Fibroblast of skin of left quadriceps (primary cell): ENCODE measurements at places on chromosomes 13 and 19.

GRCh38 chr19:50312967-50313811 is 16.0 kb downstream of the KCNC3 start:
- DNase-seq, result no peak

DNA sequence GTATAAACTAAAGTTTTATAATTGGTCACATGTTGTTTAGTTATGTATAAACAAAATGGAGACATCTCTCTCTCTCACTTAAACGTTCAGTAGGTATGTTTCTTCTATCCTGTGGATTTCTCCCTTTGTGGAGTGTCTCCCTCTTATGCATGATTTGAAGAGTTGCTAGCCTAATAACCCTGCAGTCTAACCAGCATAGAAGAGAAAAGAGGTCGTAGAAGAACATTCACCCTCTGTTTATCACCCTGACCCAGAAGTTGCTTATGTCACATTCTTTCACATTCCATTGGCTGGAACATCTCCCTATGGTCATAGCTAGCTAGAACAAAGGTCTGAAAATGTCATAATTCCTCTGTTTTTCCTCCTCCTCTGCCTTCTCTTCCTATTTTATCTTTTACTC is 176.8 kb upstream of the PCDH20 start:
- DNase-seq, result no peak

GRCh38 chr19:21321134-21321533 is 8.1 kb downstream of the ZNF708 start:
- DNase-seq, result no peak

- no peak for DNase-seq
Observed at GRCh38 chr13:58472483-58472882, 840.9 kb downstream of the PCDH17 start.

DNA sequence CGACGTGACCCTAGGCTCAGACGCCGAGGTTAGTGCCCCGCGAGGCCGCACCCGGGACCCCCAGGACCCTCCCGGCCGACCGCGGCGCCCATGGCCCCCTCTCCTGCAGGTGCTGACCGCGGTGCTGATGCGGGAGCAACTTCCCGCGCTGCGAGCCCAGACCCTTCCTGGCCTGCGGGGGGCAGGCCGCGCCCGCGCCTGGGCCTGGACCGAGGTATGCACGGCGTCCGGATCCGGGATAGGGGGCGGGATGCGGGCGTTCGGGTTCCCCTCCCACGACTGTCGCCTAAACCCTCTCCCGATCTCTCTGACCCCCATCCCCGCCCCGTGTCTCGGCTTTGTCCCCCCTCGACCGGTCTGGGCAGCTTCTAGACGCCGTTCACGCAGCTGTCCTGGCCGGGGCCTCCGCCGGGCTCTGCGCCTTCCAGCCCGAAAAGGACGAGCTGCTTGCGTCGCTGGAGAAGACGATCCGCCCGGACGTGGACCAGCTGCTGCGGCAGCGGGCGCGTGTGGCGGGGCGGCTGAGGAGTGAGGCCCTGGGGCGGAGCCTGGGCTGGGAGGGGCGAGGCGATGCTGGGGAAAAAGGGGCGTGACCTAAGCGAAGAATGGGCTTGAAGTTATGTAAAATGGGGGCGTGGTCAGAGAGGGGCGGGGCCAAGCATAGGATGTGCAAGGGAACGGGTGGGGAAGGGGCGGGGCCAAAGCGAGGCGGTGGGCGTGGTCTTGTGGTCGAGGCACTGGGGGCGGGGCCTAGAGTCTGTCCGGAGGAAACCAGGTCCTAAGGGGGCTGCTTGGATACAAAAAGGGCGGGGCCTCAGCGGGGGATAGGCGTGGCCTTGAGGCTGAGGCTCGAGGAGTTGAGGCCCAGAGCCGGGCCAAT is 16.0 kb upstream of the COLGALT1 start:
- DNase-seq, result peak; percentile 80

DNA sequence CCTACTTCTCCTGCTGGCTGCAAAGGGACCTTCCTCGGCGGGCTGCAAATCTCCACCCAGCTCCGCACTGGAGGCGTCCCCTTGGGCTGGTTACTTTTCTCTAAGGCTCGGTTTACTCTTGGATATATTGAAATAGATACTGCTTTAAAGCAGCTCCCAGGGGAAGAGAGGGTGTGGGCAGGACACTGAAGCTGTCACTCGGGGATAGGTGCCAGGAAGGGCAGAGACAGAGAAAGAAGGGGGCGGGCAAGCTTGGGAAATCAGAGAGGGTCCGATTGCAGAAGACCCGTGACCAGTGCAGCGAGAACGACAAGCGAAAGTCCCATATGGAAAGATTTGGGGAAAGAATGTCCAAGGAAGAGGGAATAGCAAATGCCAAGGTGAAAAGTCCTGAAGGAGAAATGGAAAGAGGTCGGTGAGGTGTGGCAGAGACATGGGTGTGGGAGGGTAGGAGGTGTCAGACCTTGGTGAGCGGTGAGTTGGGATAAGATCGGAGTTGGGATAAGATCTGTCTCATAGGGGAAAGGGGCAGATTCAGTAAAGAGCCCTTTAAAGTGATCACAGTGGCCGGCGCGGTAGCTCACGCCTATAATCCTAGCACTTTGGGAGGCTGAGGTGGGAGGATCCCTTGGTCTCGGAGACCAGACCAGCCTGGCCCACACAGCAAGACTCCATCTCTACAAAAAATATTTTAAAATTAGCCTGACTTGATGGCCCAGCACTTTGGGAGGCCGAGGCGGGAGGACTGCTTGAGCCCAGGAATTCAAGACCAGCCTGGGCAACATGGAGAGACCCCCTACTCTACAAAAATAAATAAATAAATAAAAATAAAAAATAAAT is 618 bp downstream of the THSD8 start:
- no peak for DNase-seq

DNA sequence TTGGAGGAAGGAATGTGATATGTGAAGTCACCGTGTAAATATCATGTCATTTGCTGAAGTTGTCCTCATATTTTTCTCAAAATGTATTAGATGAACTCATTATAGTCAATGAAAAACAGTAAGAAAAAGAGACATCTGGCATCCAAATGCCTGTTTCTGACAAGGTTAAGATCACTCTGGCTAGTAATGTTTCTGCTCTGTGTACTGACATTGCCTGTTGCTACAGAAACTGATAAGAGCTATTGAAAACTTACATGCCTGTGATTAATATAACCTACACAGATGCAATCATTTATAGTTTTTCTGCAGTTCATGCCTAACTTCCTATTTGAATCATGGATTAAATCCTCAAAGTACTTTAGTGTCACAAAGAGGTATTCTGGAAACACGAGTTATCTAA is 249.8 kb downstream of the NBEA start:
- peak; percentile 11 for DNase-seq

GRCh38 chr19:38817081-38817480 is 4.3 kb upstream of the LGALS4 start:
- no peak for DNase-seq

DNA sequence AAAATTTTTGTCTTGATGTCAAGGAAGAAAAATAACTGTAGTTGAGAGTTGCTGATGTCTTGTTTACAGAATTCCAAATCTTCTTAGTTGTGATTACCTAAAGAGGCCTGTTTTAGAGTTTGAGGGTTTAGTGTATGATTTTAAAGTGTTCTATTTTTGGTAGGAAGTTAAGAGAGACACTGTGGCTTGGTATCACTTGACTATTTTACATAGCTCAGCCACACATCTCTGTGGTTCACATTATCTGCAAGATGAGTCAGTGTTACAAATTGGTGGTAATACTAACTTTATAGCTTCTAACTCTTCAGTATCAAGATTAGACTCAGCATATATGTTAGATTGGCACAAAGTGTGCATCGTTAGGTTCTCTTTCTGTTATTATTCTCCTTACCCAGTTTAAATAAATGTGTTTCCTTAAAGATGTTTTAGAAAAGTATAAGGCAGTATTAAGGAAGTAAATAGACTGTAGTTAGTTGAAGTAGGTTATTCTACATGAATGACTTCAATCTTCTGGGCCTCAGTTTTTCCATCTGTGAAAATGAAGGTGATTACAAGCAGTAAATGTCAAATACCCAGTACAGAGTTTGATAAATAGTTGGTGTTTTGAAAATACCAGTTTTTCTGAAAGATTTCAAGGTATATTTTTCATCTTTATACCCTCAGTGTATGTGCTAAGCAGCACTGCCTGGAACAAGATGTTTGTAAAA is 33.4 kb downstream of the COG6 start:
- DNase-seq, result no peak

DNA sequence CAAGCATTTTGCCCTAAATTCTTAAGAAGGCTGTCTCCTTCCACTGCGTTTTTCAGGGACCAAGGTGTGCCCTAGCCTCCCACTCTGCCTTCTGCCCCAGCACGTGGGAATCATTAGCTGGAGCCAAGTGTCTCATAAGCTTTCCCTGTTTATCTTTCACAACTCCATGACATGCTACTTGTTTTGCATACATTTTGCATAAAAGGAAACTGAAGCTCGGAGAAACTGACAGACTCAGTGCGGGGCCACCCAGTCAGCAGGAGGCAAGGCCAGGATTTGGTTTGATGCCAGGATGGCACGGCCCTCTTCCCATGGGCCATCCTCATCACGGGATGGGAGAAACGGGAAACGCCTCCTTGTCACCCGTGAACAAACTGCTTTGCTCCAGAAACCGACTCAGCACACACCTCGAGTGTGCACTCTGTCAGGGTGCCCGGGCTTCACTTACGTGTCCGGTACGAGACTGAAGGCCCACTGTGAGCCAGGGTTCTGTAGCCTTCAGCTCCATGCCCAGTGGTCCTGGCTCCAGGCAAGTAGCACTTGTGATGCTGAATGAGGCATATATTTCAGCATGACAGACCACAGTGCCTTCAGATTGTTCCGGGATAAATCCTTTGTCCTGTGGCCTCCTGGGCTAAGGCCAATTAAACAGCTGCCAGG is 9.6 kb downstream of the CEBPA start:
- DNase-seq, result no peak

DNA sequence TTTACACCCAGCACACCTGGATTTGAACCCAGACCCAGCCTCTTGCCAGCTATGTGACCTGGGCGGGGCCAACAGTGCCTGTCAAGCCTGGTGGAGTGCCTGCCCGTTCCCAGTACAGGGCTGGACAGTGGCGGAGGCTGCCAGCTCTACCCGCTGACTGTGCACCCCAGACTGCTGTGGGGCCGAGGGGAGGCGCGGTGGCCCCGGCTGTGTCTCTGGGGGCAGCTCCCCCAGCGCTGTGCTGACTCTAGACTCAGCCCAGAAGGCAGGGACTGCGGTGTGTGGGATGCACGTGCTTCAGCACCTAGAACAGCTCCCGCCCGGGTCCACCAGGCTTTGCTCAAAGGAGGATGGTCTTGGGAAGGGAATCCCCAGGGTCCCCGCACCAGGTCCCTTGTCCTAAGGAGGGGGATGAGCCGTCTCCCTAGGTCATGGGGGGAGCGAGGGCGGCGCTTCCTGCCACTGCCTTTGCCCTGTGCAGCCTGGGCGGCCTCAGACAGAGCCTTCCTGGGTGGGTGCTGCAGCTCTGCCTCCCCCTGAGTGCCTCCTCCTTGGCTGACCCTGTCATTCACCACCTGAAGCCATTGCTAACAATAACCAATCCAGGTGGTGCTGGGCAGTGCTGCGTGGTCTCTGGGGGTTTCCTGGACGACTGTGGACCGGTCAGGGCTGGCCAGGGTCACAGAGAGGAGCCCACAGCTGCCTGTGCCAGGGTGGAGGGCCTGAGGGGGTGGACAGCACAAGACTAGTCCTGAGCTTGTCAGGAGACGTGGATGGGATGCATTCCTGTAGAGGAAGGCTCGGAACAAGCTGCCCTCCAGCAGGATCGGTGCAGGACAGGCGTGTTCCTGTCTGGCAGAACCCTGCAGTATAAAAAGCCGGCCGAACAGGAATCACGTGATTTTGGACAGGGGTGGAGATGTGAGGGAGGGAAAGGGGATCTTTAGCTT is 18.6 kb downstream of the TMEM255B start:
- DNase-seq, result no peak

GRCh38 chr13:88248393-88248792 is 577.2 kb downstream of the SLITRK5 start:
- no peak for DNase-seq

GRCh38 chr13:50527612-50528509 is 315.6 kb downstream of the DLEU7 start:
- DNase-seq, result no peak

DNA sequence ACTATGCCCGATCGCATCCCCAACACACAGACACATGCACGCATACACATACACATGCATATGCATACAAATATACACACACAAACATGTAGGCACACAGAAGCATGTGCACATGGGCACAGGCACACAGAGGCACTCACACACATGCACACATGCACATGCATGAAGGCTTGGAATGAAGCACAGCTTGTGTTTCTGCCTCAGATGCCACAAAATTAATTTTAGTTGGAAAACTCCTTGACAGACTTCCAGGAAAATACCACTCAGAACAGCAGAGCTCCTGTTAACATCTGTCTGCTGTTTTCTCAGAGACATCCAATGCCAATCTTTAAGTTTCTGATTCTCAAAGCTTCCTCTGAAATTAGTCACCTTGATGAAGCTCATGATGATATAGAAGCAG is 532.7 kb downstream of the RFC3 start:
- DNase-seq, result no peak

DNA sequence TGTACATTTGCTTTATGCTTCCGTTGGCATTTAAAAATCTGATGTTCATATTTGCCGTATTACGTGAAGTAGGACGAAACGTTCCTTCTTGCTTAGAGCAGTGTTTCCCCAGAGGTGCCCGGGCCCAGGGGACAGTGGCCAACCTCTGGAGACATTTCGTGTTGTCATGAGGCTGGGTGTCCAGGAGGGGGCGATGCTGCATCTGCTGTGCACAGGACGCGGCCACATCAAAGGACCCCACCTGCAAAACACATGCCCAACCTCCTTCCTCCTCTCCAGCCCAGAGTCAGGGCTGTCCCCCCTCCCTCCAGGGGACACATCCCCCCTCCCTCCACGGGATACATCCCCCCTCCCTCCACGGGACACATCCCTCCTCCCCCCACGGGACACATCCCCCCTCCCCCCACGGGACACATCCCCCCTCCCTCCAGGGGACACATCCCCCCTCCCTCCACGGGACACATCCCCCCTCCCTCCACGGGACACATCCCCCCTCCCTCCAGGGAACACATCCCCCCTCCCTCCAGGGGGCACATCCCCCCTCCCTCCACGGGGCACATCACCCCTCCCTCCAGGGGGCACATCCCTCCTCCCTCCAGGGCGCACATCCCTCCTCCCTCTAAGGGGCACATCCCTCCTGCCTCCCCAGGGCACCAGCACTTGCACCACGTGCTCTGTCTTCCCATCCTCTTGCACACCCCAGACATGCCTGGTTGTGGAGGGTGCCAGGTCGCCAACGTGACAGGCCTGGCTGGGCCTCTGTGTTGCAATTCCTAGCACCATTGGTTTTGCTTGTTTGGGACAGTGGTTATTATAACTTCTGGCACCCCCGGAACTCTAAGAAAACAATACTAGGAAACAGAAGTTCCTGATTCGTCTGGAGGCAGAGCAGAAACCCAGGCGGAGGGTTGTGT is 46.7 kb downstream of the GAS6 start:
- DNase-seq, result no peak

GRCh38 chr19:42521346-42522030 is 6.8 kb downstream of the CEACAM1 start:
- no peak for DNase-seq
